CD4-positive, alpha-beta T cell treated with Interleukin-17A for 1 hour (primary cell): ENCODE measurements at places on chromosomes 3 and 15.

- DNase-seq: no peak
These were observed 118.3 kb downstream of the TIGIT start for GRCh38 chr3:114411811-114412803.

DNA sequence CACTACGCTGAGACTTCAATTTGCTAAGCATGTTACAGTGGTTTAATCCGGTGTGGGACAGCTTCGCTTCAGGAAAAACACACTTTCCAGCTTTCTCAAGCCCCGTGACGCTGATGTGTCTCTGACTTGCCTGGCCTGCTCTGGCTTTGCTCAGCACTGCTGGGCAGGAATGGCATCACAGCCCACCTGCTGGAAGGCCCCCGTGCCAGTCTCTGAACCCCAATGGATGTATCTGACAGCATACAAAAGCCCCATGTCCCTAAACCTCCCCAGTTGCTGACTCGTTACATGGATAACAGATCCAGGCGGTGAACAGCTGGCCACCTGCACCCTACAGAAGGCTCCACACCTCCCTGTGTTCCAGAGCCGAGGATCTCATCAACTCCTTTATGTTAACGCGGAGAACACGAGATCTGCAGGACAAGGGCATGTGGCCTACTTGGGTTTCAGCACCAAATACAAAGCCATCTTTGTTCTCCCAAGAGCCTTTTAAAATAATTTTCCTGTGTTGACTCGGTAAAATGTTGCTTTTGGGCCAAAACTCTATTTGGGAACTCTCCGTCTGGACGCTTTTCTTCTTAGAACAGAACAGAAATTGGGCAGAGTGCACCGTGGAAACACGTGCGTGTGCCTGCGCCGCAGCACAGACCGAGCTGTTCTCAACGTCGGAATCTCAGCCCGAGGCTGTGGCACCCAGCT is 61.4 kb downstream of the ATP10A start:
- no peak for DNase-seq

DNA sequence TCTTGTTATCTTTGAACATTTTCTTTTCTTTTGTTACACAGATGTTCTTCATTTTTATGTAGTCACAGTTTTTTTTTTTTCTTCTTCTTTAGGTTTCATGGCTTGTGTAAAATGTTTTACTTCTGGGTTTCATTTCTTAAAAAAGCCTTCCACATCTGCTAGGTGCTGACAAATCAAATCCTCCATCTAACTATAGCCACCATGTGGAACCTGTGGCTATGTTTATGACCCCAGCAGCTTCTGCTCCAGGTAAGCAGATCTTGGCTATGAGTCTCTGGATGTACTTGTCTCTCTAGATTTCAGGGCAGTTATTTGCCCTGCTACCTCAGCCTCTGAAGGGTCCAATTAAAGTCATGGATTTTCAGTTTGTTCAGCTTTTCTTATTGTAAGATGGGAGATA is 44.5 kb downstream of the OXSM start:
- DNase-seq: no peak

DNA sequence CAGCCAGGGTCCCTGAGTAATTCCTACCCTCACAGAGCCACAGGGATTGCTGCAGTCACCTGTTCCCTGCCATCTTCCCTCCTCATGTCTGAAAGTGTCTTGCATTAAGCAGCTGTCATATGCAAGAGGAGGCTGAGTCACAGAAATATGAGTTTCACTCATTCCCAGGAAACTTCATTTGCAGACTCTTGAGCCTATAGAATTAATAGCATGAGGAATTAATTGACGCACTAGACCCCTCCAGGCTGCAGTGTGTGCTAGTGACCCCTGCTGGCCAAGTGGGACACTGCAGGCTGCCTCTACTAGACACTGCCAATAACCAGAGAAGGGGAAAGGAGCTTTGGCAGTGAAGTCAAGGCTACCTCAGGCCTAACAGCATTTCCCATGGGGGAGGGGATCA is 50.6 kb upstream of the SLC6A1 start:
- peak; percentile 12 for DNase-seq

DNA sequence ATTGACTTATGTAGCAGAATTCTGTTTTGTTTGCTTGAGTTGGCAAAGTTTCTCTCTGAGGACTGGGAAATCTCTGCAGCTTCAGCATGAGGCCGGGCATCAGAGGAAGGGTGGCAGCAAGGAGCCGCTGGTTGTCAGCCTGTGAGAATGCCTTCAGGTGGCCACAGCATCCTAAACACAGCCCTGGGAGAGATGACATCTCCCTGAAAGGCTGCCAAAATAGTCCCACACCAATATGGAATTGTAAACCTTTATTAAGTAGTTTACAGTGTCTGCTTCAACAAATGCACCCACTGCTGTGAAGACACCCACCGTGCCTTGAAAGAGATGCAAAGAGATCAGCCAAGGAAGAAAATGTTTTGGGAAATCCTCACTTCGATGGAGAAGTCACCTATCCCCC is 609.7 kb upstream of the ARRDC4 start:
- no peak for DNase-seq

- DNase-seq: no peak
These were observed 124.1 kb downstream of the DGKG start for GRCh38 chr3:186237915-186238314.

DNA sequence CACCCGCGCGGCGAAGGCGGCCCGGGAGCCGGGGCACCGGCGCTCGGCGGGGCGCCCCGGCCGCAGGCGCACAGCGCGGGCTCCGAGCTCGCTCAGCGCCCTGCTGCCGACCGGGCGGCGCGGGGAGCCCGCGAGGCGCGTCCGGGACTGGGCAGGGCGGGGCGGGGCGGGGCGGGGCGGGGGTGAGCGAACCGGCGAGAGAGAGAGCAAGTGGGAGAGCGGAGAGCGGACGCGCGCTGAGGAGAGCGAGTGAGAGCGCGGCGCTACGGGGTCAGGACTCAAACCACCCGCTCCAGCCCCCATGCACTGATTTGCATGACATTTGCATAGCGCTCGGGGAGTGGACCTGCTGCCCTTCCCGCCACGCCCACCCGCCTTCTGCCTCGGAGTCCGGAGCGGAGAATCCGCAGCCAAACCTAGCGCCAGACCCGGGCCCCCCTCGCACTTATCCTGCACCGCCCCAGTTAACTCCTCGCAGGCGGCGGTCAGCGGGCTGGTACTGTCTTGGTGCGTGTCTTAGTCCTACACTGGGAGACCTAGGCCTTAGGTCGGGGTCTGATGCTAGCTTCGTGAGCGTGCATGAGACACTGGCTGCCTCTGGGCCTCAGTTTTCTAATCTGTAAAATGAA is at the start of gene MYLK:
Gene MYLK, minus strand, starts transcription at position 130 of the 629 bp plus-strand sequence. CDS start 90,491 bp downstream, outside the sequence.
- DNase-seq: peak; percentile 25

DNA sequence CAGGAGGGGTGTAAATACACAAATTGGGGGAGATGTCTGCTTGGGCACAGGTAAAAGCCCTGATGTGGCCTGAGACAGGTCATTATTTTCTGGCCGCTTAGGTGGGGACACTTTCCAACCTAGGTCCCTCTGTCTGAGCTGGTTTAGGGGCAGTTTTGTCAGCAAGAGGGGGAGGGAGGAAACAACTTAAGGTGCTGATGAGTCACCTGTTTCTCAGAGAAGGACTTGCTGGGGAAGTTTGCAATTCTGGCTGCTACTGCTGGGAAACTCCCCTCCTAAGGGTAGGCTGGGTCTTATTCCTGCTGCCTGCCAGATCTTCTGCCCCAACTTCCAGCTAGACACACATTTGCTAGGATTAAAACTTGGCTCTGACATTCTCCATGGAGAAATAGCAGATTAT is 4.8 kb upstream of the RHOV start:
- DNase-seq: no peak

DNA sequence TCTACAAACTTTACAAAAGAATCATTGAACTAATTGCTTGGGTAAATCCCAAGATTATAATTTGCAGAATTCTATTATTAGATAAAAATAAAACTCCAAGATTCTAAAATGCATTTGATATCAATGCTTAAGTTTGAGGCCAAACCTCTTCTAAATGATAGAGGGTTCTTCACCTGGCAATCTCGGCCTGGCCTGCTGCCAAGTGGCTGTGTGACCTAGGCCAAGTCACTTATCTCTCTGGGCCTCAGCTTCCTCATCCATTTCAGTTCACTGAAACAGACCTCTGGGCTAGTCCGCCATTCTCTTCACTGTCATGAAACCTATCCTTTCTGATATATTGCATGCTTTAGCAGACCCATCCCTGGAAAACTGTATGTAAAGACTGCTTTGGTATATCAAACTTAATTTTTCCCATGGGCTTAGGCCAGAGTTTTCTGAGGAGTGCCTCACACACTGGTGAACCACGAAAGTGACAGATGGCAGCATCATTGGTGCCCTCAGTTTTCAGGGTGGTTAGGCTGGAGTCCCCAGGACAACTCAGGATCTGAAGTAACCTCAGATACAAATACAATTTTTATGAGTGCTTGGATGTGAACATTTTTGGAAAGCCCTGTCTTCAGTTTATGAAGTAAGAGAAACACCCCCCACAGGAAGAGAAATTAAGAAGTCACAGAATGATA is 21.8 kb downstream of the NUDT16 start:
- no peak for DNase-seq

- no peak for DNase-seq
These were observed 52.6 kb downstream of the PLCL2 start for GRCh38 chr3:16937326-16937845.

- no peak for DNase-seq
These were observed 165.4 kb downstream of the CFAP20DC start for GRCh38 chr3:58884453-58884852.

DNA sequence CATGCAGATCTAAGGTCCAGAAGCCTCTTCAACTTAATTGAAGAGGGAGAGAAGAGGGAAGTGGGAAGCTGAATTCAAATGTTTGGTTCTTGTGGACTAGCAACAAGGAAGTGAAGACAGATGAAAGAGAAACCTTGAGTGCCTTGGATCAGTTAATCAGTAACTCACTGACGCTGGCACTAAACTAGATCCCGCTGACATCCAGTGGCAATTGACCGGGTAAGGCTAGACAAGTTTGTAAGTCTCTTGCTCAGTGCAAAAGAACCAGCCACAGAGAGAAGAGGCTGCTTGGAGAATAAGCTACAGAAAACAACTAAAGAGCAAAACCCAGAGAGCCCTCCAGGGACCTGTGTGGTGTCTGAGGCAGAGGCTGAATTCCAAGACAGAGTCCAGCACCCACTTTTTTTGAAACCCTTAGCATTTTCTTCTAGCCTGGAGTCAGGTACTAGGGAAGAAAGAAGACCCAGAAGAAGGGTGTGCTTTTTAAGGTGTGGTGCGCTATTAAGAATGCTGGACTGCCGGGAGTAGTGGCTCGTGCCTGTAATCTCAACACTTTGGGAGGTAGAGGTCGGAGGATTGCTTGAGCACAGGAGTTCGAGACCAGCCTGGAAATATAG is 6.9 kb downstream of the PLCH1 start:
- DNase-seq: no peak

- DNase-seq: no peak
These were observed 565.9 kb upstream of the CCDC54 start for GRCh38 chr3:106811376-106811775.
